Hippocampal formation (tissue), 2 donors: ENCODE measurements at places on chromosomes 2 and 18.

DNA sequence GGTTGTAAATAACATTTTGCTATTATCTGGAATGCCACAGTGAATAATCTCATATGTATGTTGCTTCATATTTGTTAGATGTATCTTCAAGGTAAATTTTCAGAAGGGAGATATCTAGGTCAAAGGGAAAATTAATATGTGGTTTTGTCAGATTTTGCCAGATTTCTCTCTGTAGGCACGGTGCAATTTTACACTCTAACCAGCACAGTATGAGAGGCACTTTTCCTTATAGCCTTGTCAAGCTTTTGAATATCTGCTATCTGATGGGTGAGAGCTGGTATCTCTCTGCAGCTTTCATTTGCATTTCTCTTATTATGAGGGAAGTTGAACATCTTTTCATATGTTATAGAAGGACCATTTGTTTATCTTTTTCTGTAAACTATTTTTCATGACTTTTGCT, 175.7 kb upstream of the PGAP1 start:
- DNase-seq, result no peak

GRCh38 chr2:143842836-143843235, 677.1 kb downstream of the ZEB2 start:
- DNase-seq, result no peak

DNA sequence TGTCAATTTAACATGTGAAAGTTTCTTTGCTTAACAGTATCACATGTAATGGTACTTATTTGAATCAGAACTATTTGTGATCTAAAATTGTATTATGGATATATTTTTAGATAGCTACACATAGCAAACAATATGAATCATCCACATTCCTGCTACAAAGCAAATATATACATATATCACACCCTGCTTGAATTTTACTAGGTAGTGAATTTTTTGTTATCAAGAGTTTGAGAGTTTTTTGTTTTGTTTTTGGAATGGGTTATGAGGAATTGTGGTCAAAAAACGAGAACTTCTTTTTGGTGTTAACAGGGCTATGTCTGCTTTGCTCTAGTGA, 635.7 kb downstream of the NRXN1 start:
- DNase-seq, result no peak

GRCh38 chr2:232628466-232629128, 4.8 kb upstream of the EFHD1 start:
- peak; percentile 78 for DNase-seq

GRCh38 chr2:207258263-207258991, 92.7 kb upstream of the KLF7 start:
- no peak for DNase-seq

- DNase-seq, result no peak
Measured at GRCh38 chr2:6937582-6937981, 20.4 kb downstream of the RNF144A start.

GRCh38 chr2:47459021-47459420, 56.1 kb downstream of the MSH2 start:
- no peak for DNase-seq

DNA sequence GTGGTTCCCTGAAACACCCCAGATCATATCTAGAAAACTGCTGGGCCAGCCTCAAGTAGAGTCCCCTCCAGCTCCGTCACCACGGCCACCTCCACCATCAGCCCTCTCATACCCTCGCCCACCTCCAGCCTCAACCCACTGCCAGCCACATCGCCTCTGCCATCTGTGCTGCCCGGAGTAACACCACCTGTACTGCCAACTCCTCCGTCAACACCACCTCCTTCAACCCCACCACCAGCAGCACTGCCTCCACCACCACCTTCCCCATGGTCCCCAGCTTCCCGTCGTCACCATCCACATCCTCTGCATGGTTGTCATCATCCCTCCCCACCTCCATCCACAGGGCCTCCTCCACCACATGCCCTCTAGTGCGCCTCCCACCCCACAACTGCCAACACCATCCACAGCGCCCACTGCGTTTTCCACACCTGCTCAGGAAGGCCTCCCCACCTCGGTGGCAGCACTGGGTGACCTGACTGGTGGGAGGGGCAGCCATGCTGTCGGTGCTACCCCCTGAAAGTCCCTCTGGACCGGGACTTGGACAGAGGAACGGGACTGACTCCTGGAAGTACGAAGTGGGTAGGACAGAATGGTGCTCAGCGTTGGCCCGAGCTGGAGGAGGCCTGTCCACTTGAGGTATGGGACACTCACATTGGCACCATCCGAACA, 1.6 kb downstream of the SNED1 start:
- DNase-seq, result no peak

GRCh38 chr18:9851511-9851910, 34.3 kb upstream of the TXNDC2 start:
- no peak for DNase-seq

GRCh38 chr2:205475416-205475768, 206.9 kb upstream of the NRP2 start:
- DNase-seq, result no peak

- no peak for DNase-seq
Measured at GRCh38 chr2:191686729-191687128, 8.8 kb downstream of the NABP1 start.

GRCh38 chr2:23384551-23385343, at the start of gene KLHL29:
TSS of gene KLHL29 (plus strand) at chr2:23385179. CDS start at chr2:23562197, 177,018 bp downstream.
- peak; percentile 27 for DNase-seq
